ENCODE measurements at places on chromosomes 1 and 21.

DNA sequence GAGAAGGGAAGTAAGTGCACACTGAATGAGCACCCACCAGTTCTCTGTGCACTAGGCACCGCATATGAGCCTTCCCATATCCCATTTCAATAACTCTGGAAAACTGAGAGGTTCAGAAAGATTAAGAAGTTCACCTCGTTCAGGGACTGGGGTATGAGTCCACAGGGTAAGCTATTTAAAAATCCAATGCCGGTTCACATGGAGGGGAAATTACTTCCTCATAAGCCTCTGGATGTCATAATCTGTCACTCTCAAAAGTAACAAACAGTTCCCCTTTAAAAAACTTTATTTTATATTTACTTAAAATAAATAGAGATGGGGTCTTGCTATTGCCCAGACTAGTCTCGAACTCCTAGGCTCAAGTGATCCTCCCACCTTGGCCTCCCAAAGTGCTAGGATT lies 1.9 kb downstream of the OR2B11 start:
- DNase-seq: no peak

GRCh38 chr1:156773607-156774006 lies 6.3 kb downstream of the PRCC start:
- DNase-seq: no peak

DNA sequence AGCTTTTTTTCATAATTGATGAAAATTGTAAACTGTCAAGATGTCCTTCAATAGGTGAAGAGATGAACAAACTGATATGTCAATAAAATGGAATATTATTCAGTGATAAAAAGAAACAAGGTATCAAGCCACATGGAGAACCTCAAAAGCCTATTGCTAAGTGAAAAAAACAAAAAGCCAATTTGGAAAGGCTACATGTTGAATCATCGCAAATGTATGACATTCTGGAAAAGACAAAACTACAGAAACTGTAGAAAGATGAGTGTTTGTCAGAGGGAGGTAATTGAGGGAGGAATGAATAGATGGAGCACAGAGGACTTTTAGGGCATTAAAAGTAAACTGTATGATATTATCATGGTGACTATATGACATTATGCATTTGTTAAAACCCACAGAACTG lies 34.5 kb upstream of the USP25 start:
- DNase-seq: no peak

DNA sequence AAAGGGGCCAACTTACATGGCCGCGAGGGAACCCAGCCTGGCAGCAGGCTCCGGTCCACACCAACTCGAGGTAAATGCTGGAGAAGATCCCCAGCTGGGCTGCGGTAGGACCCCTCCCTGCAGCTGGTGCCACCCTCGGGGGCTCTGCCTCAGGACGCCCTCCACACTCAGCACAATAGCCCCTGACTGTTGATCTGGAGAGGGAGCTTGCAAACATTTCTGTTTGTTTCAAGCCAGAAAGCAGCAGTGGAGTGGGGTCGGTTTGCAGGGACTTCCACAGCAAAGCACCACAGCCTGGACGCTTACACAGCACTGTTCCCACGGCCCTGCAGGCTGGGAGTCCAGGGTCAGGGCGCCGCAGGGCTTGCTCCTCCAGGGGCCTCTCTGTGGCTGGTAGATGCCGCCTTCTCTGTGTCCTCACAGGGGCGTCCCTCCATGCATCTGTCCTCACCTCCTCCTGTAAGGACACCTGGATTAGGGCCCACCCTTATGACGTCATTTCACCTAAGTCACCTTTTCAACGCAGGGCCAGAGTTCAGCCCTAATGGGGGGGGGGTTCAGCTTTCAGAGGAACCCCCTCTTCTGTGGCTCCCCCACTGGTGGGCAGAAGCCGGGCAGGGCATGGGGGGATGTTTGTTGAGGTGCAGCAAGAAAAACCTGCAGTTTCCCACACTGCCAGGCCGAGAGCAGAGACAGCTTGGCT lies 24.1 kb upstream of the TTC34 start:
- DNase-seq: no peak

DNA sequence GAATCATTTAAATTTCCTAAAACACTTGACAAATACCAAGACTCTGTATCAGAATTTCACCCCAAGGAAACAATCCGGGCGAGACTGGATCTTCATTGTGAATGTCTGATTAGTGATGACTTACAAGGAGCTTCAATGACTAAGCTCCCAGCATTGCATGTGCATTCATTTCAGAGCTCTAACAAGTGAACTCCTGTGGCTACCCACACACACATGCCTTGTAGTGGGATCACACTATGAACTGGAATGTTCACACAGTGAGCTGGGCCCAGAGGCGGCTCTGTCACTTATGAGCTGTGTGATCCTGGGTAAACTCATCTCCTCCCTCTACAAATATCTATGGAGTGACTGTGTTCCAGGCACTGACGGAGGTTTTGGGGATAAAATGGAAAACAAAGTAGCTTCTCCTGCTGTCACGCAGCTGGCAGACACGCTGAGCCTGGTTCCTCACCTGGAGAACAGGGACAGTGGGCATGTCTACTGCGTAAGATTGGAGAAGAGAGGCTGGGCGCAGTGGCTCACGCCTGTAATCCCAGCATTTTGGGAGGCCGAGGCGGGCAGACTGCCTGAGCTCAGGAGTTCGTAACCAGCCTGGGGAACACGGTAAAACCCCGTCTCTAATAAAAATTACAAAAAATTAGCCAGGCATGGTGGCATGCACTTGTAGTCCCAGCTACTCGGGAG lies 56.9 kb downstream of the CLSTN1 start:
- no peak for DNase-seq

DNA sequence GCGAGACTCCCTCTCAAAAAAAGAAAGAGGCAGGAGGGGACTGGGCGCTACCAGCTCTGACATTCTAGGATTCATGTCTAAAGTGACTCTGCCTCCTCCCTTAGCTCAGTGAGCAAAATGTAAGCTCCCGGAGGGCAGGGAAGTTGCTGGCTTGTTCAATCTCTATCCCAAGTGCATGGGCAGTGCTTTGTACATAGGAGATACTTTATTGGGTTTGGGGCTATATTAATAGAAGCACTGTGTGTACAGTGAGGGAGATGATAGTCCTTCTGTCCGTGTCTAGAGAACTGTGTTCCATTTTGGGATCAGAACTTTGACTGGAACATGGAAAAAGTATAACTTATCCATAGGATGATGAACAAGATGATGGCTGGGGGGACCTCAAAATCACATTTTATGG lies 16.7 kb upstream of the LUZP1 start:
- DNase-seq: no peak

Measured in GM19239 (cell line).